ENCODE measurements at places on chromosomes 6 and 20.
A peak's percentile ranks its signal among the peaks of the same experiment; 100 is the strongest.

GRCh38 chr6:10733151-10733715 lies 10.4 kb downstream of the TMEM14C start:
- no peak for DNase-seq

GRCh38 chr6:43241446-43241845 lies 1.8 kb upstream of the TTBK1 start:
- no peak for DNase-seq

- DNase-seq = no peak
Measured at GRCh38 chr20:63162206-63162795, 53.6 kb downstream of the YTHDF1 start.

DNA sequence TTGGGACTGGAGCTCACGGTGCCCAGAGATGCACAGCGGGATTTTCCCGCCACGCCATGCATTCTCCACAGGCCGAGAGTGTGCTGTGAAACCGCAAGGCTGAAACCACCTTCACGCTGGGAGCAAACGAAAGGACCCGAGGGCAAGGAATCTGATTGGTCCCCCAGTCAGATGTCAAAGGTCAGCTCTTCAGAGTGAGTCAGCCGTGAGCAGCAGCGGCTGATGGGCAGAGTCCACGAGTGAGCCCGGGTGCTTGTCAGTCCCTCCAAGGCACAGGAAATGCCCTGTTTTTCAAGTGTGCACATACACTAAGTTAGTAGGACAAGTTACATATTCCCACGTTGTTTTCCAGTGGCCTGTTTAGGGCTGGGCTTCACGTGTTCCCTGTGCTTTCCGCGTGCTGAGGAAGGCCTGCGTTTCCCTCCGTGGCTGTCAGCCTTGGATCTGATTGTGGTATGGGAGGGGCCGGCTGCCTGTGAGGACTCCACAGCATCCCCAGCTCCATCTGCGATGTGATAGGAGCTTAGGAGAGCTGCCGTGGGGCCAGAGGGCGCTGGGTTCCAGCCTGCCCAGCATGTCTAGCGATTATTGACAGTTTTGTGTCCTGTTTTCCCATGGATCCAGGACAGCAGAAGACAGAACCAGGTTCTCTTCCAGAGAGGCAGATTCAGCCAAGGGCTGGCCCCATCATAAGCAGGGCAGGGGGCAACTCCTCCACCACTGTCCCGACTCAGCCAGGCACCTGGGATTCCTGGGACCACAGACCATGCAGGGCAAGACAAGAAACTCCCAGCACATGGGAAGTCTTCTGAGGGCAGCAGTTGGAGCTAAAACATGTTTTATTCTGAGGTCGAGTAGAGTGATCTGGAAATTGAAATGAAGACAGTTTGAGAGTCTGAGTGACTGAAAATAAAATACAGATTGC lies 38.2 kb upstream of the FRMD1 start:
- DNase-seq = peak; percentile 40

DNA sequence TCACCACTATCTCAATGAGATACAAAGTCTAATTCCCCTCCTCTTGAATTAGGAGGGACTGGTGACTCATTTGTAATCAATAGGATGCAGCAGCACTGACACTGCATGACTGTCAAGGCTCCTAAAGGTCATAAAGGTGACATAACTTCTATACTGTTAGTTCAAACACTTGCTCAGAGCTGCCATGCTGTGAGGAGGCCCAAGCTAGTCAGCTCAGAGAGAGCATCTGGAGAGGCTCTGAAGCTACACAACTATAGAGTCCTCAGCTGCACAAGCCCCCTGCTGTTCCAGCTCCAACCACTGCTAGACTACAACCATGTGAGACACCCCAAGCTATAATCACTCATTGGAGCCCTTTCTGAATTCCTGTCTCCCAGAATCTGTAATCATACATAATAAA lies 17.0 kb upstream of the HEY2 start:
- no peak for DNase-seq

GRCh38 chr6:81023007-81023582 lies 729.4 kb downstream of the TENT5A start:
- DNase-seq = no peak

DNA sequence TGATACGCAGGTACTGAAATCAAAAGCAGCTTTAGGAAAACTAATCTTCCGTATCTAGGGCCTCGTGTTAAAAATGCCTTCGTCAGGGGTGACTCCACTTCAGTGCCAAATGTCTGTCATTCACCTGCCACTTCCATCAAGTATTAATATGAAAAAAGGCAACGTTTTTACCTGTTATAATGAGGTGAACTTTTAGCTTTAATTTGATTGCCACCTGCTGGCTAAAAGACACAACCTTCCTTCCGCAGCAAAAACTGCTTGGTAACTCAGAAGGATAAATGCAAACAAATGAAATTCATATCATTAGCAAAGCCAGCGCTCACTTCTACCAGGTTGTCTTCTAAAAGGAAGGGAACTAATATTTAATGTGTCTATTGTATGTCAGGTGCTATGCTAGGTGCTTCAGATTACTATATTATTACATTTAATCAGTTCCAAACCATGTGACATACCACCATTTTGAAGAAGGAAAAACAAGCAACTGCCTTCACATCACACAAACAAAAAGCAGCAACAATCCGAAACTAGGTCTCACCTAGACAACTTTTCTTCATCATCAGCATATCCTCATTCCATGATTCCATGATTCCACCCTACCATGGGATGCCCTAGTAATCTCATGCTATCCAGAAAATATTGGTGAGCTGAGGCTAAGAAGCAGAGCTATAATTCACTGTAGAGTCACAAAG lies 20.6 kb upstream of the ARHGAP18 start:
- DNase-seq = no peak

- DNase-seq = no peak
Measured at GRCh38 chr20:48970681-48971365, 49.3 kb downstream of the ARFGEF2 start.

DNA sequence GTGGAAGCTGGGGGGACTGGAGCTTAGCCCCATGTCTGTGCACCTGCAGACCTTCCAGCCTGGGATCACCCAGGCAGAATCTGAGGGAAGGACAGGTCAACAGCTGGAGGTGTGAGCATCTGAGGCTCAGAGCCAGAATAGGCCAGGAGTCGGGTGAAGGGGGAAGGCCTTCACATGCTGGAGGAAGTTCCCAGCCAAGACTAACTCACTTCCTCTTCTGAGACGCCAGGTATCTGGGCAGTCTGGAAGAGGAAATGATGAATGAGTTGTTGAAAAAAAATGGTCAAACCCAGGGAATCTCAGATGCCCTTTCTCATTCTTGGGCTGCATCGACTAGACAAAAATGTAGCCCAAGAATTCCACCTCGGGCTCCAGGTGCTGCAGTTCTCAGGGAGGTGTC lies 73.6 kb upstream of the TIAM2 start:
- DNase-seq = no peak

GRCh38 chr6:26392932-26393636 lies 9.0 kb upstream of the BTN3A1 start:
- no peak for DNase-seq

GRCh38 chr6:43578748-43579147 lies 2.8 kb downstream of the POLH start:
- DNase-seq = no peak

- no peak for DNase-seq
Measured at GRCh38 chr20:21219686-21220085, 83.4 kb upstream of the XRN2 start.

- DNase-seq = no peak
Measured at GRCh38 chr6:121965739-121966138, 433.7 kb upstream of the HSF2 start.

DNA sequence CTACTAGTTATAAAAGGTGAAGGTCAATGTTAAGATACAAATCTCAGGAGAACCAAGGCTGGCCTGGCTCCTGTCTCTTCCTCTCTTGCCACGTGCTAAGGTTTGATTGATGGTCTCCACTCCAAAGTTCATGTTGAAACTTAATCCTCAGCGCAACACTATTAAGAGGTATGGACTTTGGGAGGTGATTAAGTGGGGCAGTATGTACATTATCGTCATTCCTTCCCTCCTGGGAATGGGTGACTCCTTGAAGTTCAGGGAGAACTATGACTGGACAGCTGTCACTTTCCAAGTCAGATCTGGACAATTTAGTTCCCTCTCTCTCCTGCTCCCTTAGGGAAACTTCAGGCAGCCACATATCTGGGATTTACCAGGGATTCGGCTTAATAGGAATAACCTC lies 50.5 kb downstream of the KCNK5 start:
- DNase-seq = no peak

GRCh38 chr6:146898888-146899227 lies 300.1 kb downstream of the ADGB start:
- DNase-seq = no peak

DNA sequence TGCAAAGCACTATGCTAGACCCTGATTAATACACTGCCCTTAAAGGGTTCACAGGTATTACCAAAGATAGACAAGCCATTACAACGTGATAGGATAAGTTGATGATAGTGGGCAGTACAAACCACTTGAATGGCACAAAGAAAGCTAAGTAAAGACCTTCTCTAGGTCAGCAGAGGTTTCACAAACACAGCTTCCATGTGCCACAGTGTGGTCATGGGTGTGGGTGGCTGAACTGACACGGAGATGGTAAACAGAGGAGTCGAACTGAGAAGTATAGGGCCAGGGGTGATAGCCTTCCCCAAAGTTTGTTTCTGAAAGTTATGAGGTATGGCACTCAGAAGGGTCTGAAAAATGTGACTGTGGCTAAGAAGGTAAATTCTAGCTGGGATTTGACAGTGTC lies 4.3 kb downstream of the ZBTB9 start:
- DNase-seq = no peak

DNA sequence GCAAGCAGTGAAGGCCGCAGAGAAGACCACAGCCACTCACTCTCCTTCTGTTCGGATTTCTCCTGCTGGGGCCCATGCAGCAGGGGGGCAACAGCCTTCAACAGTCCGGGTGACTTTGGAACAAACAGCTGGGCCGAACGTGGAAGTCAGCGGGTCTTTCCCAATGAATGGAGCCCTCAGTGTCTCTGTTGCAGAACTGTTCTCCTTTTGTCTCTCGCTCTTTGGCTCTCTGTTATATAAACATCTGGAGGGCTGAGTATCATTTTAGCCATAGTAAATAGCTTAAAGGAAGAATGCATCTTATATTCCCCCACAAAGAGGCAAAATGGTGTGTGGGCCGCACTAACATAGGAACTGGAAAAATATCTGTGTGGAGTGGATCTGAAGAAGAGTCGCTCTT lies 136.7 kb upstream of the RALGAPA2 start:
- DNase-seq = no peak

DNA sequence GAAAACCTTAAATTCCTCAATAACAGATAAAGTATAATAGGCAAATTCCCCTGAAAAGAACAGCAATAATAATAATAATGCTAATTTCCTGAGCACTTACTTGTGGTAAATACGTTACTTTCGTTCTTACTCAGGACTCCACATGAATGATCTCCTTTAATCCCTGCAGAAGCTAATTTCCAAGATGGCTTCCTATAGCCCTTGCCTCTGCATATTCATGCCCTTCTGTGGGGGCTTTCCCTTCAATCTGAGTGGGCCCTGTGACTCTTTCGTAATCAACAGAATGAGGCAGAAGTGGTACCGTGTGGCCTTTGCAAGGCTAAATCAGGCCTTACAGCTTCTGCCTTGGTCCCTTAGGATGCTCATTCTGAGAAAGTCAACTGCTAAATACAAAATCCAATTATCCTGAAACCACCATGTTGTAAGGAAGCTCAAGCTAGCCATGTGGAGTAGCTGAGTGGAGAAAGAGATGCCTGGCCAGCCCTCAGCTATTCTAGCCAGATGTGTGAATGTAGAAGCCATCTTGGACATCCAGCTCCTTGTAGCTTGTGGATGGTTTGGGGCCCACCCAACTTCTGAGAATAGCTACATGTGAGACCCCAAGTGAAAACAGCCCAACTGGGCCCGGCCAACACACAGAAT lies 50.5 kb downstream of the MCUR1 start:
- no peak for DNase-seq

DNA sequence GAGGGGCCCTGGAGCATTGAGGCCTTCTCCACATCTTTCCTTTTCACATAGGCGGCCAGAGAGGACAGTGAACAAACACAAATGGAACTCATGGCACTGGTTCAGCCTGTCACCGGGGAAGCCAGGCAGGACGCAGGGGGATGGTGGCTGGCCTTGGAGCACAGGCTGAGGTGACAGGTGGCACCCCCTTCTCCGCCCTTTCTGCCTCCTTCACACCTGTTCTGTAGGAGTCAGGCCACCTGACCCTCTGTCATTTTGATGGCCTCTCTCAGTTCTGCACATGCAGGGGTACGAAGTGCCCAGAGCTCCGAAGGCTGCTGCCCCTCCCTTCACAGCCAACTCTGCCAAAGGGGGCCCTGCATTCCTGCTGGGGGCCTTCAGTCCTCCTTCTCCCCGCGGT lies 60.8 kb downstream of the CD40 start:
- DNase-seq = no peak

DNA sequence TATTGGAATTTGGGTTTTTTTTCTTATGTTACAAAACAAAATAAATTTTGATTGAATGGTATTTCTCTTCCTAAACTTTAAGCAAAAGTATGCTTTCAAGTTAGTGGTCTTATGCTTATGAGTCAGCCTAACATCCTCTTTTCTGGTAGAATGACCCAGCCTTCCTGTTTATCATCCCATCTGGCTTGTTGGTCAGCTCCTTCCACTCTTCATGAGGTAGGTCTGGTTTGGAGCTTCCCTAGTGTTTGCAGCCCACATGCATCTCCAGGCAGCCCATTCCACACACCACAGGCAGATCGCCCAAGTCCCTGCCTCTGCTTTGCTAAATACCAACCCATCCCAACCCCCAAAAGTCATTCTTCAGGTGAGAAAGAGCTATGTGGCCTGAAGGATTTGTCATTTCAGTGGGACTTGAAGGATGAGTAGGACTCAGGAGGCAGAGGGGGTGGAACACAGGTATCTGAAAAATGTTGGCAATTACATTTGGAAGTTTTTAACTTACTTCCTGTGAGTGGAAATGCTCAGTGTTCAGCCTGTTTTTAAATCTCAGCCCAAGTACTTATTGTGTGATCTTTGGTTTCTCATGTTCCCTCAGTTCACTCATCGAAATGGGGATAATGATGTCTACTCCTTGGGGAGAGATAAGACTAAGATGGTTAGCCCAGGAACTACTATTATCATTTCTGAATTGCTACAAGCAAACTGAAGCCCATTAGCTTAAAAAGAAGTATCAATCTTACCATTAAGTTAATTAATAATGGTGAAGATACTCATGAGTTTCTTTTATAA lies 294.0 kb downstream of the ADGB start:
- DNase-seq = no peak

All from colonic mucosa (tissue), 4 donors.